M059J (cell line): ENCODE measurements at places on chromosomes 1 and 21. TPM values are rescaled to one million over a fixed set of nuclear protein-coding genes. Genes with fewer than 3 reads are reported as not detected.

GRCh38 chr1:185279571-185279970, 37.5 kb downstream of the IVNS1ABP start:
- peak; percentile 59 for DNase-seq

DNA sequence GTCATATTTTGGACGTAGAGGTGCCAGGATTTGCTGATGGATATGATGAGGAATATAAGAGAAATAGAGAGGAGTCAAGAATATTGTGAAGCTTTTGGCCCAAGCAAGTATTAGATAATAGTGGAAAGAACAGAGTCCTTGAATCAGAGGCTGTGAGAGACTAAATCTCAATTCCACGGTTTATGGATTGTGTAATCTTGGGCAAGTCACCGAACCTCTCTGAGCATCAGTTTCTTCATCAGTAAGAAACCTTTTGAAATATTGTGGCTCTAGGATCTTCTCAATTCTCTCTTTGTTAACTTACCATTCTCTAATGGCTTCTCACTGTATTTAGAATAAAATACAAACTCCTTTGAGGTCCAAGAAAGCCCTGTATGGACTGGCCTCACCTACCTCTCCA, 77.6 kb downstream of the RPS6KA1 start:
- DNase-seq = no peak

- peak; percentile 64 for DNase-seq
Observed at GRCh38 chr1:240739139-240739538, 127.2 kb upstream of the GREM2 start.

The DCST1 gene
- not detected in 2 replicates for total RNA-seq

GRCh38 chr1:165564561-165564960, 20.8 kb downstream of the LRRC52 start:
- DNase-seq = no peak
